ENCODE measurements at places on chromosomes 12 and 14. TPM values are rescaled to one million over a fixed set of nuclear protein-coding genes. Genes with fewer than 3 reads are reported as not detected.

The PTPRB gene
- total RNA-seq, result 0.93 TPM

The TMEM132C gene
- total RNA-seq, result not detected

The ESR2 gene
- total RNA-seq, result 0.03 TPM

The FGF23 gene
- total RNA-seq, result not detected

The FSCB gene
- total RNA-seq, result not detected

The C12orf54 gene
- total RNA-seq, result not detected

The TAS2R19 gene
- not detected for total RNA-seq

The SSTR1 gene
- not detected for total RNA-seq

The METTL25 gene
- 2.4 TPM for total RNA-seq

The TRIM9 gene
- 8.3 TPM for total RNA-seq

The KRT74 gene
- total RNA-seq, result not detected

The PARPBP gene
- total RNA-seq, result 25.2 TPM
